Renal cortical epithelial cell (primary cell): ENCODE measurements at places on chromosomes 2 and 18.

GRCh38 chr2:210577263-210578071, 21.1 kb downstream of the CPS1 start:
- peak; percentile 71 for DNase-seq

DNA sequence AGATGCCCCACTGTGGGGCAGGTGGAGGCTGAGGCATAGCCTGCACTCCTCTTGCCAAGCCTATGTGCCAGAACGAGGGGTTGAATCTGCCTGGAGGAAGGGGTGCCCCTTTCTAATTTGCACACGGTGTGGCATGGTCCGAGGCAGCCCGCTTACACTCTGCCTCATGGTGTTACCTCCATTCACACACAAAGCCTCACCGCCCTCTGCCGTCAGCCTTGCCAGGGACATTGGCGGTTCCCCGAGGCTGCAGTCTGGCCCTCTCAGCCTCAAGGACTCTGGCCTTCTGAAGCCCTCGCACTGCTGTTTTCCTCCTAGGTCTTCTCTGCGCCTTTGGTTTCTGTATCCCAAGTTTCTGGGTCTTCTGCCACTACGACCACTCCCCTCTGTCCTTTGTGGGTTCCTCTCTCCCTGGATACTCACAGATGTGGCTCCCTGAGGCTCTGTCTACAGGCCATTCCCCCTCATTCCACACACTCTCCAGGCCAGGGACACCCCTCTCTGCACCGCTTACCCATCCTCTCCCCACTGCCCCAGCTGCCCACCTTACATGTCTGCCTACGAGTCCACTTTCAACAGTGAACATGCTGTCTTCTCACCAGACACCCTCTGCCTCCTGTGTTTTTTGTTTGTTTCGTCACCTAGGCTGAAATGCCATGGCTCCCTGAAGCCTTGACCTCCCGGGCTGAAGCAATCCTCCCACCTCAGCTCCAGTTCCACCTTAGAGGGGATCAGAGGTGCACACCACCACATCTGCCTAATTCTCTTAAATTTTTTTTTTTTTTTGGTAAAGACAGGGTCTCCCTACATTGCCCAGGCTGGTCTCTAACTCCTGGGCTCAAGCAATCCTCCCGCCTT, 7.9 kb upstream of the ASPRV1 start:
- no peak for DNase-seq

DNA sequence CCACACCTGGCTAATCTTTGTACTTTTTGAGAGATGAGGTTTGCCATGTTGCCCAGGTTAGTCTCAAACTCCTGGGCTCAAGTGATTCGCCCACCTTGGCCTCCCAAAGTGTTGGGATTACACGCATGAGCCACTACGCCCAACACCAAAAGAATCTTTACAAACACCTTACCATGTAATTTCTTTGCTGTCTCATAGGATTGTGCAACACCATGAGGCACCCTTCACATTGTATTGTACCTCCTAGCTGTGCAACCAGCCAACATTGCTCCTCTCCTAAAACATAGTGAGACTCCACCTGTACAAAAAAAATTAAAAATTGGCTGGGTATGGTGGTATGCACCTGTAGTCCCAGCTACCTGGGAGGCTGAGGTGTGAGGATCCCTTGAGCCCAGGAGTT, 3.1 kb upstream of the MFSD6 start:
- peak; percentile 23 for DNase-seq

GRCh38 chr2:68189991-68190784, 32.5 kb downstream of the PNO1 start:
- no peak for DNase-seq
